IPS-NIHi11 (cell line): ENCODE measurements at places on chromosomes 12 and 14.

- no peak for DNase-seq
Measured at GRCh38 chr12:73486256-73486655, 1051.4 kb upstream of the ATXN7L3B start.

DNA sequence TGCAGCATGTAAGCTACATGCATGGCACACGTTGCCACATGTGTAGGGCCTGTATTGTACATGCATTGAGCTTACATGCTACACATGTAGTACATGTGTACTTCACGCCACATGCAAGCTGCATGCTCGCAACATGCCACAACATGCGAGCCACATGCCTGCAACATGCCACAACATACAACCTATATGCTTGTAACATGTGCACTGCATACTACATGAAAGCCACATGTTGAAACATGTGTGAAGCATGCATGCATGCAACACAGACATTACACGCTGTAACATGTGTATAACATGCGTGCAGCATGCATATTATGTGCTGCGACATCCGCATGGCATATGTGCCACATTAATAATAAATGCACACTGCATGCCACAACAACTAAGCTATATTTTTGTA, 9.1 kb upstream of the TMTC1 start:
- DNase-seq: no peak

DNA sequence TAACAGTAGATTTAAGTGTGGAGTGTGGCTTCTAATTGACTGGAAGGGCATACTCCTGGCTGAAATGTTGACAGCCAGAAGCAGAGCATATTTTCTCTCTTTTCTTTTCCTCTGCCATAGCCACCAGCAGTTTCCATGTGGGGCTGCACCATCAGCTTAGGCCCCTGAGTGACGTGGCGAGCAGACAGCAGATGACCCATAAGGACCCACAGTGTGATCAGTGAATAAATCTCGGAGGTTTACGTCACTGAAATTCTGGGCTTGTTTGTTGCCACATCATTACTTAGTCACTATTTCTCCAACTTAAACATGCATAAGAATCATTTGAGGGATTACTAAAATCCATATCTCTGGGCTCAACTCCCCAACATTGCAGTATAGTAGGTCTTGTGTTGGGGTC, 549.7 kb upstream of the TMEM132C start:
- no peak for DNase-seq

GRCh38 chr12:6333566-6333965, 8.3 kb downstream of the TNFRSF1A start:
- DNase-seq: no peak

DNA sequence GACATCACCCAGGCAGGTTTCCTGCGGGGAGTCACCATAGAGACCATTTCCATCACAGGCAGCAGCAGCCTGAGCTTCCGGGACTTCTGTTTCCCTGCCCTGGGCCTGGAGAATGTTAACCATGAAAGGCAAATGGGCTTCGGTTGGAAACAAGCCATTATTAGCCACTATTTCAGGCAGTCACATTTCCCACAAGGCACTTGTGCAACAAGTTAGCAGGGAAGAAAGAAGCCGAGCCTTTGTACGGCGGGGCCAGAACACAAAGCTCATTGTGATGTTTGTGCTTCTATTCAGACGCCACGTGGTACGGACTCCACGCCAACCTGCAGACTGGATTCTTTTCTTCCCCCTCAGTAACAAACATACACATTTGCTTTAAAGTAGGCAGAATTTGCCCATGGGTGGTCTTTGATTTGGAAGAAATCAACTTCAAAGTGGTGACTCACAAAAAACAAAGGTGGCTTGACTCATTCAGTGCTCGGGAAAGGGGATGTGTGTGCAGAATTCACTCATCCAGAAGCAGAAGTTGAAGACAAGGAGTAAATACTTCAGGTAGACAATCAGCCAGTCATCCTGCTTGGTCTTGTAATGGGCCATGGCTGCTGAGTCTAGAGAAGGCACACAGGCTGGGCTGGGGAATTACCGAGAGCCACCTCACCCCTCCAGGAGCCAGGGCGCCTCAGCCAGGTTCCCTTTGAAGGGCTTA, 154.2 kb upstream of the PRMT8 start:
- no peak for DNase-seq

DNA sequence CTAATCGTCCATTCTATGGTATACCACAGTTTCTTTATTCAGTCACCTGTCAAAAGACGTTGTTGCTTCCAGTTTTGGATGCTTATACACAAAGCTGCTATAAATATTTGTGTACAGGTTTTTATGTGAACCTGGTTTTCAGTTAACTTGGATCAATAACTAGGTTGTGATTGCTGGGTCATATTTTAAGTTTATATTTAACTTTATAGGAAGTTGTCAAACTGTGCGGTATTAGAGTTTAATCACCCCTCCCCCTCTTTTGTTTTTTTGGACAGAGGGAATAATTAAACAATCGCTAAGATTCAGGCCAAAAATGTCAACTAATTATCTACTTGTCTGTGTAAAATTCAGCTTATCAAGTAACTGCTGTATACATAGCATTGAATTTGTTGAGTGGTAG, 34.3 kb downstream of the SCN8A start:
- DNase-seq: no peak

DNA sequence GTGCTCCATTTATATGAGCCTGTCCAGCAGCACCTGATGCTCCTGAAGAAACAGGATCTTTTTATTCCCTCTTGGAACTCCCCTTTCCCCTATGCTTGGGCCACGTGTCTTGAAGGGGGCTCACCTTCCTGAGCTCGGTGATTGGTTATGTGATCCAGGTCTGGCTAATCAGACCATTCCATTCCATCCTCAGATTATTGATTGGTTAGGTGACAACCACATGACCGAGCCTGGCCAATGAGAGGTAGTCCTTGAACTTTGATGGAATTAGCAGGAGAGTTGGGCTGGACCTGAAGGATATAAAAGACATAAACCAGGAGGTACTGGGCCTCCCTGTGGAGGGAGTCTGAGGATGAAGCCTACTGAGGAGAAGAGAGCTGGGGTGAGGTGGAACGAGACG, 216.6 kb upstream of the LHX5 start:
- DNase-seq: no peak
